HT-29 (cell line): ENCODE measurements at places on chromosomes 13 and 19.
A peak's percentile ranks its signal among the peaks of the same experiment; 100 is the strongest.

DNA sequence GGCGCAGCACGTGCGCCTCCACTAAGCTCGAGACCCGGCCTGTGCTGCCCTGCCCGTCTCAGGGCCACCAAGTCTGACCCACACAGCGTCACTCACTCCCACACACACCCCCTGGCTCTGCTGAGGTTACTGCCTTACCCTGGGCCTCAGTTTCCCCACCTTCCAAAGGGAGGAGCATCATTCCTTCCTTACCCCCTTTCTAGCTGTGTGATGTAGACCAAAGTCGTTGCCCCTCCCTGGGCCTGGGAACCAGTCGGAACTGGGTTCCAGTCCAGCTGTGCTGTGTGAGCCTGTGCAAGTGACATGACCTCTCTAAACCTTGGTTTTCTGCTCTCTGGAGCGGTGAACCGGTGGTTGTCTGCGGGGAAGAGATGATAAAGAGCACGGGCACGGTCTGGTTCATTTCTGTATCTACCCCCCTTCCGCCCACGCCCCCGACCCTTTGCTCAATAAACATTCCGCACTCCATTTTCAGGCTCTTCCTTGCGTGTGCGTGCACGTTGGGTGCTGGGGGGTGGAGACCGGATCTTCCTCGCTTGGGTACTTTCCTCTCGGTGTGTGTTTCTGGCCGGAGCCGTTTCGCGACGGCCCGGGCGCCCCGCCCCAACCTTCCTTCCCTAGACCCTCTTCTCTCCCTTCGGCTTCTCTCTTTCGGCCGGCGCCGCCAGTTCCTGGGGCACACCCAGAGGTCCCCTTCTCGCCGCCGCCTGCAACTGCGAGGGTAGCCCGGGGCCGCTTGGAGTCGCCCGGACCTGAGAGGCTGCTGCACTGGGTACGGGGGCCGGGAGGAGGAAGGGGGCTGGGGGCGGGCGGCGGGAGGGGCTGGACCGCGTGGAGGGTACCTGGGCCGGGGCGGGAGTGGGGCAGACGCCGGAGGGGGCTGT, at the start of gene ZNF581:
TSS of gene ZNF581 (plus strand) at position 647 of the 884 bp plus-strand sequence. CDS start 923 bp downstream, outside the sequence.
- peak; percentile 83 for DNase-seq

- DNase-seq, result no peak
These were observed 13.9 kb downstream of the RABAC1 start for GRCh38 chr19:41945135-41945766.

GRCh38 chr19:33627962-33628839, 6.4 kb downstream of the CHST8 start:
- no peak for DNase-seq

GRCh38 chr19:45446295-45446694, 21.5 kb upstream of the FOSB start:
- peak; percentile 74 for DNase-seq

- DNase-seq, result peak; percentile 55
These were observed 3.6 kb downstream of the ACTN4 start for GRCh38 chr19:38650911-38651584.

- no peak for DNase-seq
These were observed 13.2 kb upstream of the EID2 start for GRCh38 chr19:39553082-39553652.

- DNase-seq, result no peak
These were observed 745.2 kb downstream of the PCDH17 start for GRCh38 chr13:58376775-58377174.

DNA sequence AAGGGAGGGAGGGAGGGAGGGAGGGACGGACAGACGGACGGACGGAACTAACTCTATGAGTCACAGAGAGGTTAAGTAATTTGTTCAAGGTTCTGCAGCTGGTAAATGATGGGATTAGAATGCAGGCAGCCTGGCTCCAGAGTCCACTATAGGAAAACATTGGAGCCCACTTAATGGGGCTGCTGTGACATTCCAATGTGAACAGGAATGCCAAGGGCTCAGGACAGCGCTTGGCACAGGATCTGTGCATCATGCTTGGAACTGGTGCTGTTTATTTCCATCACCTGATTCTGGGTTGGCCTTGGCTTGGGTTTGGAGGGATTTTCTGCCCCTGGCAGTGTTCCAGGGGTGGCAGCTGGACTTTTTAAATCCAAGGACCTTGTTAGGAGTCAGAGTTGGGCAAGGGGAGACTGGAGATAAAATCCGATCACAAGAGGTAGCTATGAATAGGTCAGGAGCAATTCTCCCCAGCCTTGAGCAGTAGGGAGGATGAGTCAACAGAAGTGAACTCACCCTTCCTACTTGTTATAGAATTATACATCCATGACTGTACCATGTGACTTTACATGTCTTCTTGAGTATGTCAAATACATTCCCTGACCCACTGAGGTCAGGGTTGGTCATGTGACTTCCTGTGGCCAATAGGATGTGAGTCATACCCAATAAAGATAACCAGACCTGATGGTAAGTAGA, 7.8 kb upstream of the HIF3A start:
- DNase-seq, result peak; percentile 49

DNA sequence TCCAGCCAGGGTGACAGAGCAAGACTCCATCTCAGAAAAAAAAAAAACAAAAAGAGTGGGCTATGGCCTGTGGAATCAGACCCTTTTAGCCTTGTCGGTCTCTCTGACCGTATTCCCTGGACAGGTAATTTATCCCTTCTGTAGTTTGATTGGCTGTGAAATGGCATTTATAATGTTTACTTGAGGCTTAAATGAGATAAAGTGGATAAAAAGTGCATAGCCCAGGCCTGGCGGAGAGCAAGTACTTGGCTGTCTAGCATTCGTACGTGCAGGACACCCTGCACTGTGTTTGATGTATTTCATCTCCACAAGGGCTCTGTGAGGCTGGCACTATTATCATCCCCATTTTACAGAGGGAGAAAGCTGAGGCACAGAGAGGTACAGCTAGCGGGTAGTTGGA, 7.0 kb downstream of the NTN5 start:
- DNase-seq, result no peak

DNA sequence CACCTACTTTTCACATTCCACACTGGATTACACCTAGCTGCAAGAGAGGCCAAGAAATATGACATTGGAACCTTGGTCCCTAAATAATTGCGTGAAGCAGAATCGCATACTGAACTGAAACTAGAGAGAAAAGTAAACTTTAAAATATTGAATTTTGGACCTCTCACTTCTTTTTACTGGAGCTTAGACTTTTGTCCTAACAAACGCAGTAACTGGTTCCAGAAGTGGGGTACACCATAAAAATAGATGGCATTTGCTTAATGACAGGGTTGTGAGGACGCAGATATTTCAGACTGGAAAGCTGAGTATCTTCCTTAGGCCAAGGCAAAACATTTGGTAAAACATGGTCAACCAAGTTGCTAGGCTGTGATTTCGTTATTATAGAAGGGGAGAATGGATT, 19.2 kb upstream of the TPM4 start:
- DNase-seq, result no peak

DNA sequence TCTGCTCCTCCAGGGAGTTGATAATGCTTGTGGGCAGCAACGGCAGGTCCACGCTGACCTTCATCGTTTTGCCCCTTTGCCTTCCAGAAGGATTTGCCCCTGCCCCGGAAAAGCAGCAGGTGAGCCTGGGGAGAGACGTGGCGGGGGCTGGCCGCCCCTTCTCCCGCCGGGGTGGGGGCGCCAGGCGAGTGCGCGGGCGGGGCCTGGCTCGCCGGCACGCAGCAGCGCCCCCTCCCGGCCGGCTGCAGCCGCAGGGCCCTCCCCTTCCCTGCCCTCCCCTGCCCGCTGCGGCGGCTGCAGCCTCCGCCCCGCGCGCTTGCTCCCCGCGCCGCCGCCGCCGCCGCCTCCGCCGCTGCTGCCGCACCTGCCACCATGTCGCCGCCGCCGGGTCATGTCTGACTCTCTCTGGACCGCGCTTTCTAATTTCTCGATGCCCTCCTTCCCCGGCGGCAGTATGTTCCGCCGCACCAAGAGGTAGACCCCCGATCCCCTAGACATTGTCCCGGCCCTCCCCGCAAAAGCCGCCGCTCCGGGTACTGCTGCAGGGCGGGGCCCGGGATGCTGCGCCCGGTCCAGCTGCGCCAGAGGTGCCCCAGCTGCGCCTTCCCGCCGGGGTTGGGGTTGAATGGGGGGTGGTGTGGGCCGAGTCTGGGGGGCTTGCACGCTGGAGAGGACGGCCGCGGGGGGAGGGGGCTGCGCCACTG, at the start of gene MAST1:
TSS of gene MAST1 (plus strand) at position 334 of the 704 bp plus-strand sequence. CDS start at position 392, 58 bp downstream.
- peak; percentile 37 for DNase-seq

DNA sequence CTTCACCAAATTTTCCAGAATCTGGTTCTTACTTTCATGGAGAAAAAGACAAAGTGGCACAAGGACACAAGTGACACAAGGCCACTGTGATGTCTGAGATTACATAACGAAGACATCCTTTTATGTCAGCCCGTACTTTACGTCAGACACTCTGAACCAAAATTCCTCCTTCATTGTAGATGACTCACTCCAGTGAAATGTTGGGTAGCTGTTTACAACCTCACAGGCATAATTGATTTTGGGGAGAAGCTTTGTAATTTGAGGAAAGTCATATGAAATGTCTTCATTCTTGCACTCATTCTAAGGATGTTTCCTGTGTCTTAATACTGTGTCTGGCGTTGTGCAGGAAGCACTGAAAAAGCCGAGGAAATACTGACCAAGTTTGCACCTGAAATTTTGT, 20.0 kb upstream of the LGALS14 start:
- no peak for DNase-seq

- DNase-seq, result no peak
These were observed 24.1 kb downstream of the PBX4 start for GRCh38 chr19:19594381-19594780.

GRCh38 chr19:43799502-43800142, 2.6 kb downstream of the LYPD5 start:
- no peak for DNase-seq

DNA sequence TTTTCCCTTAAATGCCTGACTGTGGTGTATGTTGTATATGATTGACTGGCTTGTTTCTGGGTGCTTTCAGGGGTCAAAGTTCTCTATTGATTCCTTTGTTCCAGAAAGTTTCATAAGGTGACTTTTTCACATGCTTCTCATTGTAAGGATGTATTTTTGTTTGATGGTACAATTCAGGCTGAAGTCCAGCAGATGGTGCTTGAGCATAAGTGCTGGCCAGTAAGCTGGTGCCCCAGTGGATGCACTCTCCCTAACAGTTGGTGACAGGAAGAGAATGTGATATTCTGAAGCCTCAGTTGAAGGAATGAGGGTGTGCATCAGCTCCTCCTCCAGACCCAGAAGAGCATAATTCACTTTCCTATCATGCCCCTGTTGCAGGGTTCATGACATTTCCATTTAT, 1941.6 kb upstream of the PRR20A start:
- peak; percentile 25 for DNase-seq

DNA sequence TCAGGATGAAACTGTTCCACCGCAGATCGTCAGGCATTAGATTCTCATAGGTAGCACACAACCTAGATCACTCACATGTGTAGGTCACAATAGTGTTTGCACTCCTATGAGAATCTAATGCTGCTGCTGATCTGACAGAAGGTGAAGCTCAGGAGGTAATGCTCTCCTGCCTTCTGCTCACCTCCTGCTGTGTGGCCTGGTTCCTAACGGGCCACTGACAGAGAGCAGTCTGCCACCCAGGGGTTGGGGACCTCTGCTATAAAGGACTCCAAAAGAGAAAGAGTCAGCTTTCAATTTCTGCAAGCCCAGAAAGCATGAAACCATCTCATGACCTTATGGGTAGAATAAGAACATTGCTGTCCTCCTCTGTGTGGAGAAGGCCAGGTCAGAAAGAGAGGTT, 43.5 kb upstream of the PCCA start:
- DNase-seq, result no peak

DNA sequence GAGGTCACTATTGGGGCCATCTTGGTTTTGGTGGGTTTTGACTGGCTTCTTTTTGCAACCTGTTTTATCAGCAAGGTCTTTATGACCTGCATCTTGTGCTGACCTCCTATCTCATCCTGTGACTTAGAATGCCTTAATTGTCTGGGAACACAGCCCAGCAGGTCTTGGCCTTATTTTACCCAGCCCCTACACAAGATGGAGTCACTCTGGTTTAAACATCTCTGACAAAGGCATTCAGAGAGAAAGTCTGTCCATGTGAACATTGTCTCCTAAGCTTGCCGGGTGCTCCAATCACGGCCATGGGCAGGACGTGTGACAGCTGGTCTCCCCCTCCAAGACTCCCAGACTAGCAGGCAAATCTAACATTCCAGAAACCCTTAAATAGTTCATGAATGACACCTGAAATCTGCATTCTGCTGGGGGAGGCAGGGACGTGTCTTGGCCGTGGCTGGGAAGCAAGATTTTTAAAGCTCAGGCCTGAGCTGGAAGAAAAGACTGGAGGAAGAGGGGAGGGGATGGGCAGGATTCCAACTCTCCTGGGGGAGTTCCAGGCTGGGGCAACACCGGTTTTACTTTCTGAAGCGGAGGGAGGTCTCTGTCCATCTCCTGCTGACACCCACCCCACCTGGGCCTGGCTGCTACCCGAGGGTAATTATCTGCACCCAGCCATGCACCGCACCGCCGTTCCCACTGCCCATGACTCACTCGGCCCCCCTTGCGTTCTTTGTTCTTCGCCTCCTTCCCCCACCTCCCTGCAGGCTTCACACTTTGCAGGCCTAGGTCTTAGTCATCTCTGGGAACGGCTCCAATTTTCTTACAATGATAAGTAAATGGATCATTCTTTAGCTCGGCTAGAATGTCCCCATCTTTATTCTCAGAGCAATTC, 11.6 kb upstream of the OR1M1 start:
- DNase-seq, result peak; percentile 90

DNA sequence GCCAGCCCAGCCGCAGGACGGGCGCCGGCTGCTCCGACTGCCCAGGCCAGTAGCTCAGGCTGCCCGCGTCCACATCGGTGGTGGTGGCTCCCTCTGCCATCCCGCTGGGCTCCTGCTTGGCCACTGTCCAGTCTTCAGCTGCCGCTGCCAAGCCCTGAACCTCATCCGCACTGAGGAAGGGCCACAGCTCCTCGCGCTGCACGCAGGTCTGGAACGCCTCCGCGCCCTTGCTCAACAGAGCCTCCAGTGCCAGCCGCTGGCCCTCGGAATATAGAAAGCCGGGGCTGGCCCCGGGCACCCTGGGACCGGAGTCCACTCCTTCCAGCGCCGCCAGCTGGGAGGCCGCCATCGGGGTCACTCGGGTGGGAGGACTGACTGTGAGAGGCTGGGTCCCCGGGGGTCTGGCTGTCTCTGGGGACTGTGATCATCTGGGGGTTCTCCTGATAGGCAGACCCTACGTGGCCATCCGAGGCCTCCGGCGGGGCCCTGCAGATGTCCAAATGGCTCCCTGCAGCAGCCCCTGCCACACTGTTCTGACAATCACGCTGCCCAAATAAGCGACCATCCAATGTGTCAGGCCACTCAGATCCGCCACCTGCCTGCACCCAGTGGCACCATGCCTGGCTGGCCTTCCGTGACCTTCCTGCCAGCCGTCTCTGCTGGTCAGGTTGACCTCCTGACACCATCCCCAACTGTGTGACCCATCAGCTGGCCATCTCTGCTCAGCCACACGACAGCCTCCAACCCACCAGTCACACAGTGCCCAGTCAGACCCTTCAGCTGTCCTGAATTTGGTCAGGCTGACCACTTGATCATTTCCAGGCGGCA, 1.6 kb downstream of the FAM83E start:
- peak; percentile 82 for DNase-seq

DNA sequence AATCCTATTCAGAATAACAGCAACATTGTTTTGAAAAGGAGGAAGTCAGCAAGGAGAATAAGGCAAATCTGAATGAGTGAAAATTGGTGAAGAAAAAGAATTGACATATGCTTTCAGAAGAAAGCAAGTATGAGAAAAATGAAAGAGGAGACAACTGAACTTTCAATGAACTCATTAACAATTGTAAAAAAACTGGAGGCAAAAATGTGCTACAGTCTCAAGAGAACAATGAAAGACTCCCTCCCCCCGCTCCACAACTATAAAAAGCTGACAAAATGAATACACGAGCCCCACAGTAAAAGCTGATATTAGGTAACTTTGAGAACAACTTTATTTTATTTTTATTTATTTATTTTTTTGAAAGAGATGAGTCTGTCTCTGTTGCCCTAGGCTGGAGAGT, 373.1 kb downstream of the DIAPH3 start:
- DNase-seq, result no peak
